ENCODE measurements at places on chromosomes 6 and 20. TPM values are rescaled to one million over a fixed set of nuclear protein-coding genes. Genes with fewer than 3 reads are reported as not detected.

DNA sequence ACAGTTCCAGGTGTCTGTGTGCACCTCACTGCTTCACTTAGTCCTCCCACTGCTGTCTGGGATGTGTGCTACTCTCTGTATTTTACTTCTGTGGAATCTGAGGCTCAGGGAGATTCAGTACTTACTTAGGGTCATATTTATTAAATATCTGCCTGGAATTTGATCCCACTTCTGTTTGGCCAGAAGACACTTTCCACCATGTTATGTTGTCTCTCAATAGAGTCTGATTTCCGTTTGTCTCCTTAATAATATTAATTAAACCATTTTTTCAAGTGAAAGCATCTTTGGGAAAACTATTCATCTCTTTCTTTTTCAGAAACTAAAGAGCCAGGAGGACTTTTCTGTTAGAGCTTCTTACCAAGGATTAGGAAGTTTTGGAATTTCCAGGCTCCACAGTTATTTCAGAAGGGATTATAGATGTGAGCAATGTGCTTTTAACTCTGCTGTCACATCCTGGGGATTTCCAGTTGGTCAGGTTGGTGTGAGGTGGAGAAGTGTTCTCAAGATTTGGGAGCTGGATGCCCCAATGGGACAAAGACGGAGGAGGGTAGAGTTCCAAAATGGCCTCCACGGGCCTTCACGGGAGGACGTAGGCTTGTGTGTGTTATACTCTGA is 156.8 kb upstream of the RALGAPA2 start:
- no peak overlapping the region for H3K27ac ChIP-seq
- H3K4me1 ChIP-seq: no peaks in the 10 kb centered on the region
- H3K27me3 ChIP-seq: no peaks in the 10 kb centered on the region
- no peak overlapping the region for H3K4me3 ChIP-seq

GRCh38 chr20:21618759-21619416 is 86.6 kb upstream of the PAX1 start:
- no peak overlapping the region for H3K4me3 ChIP-seq
- DNase-seq: no peak
- no peak overlapping the region for H3K27ac ChIP-seq
- no peaks in the 10 kb centered on the region for H3K36me3 ChIP-seq

DNA sequence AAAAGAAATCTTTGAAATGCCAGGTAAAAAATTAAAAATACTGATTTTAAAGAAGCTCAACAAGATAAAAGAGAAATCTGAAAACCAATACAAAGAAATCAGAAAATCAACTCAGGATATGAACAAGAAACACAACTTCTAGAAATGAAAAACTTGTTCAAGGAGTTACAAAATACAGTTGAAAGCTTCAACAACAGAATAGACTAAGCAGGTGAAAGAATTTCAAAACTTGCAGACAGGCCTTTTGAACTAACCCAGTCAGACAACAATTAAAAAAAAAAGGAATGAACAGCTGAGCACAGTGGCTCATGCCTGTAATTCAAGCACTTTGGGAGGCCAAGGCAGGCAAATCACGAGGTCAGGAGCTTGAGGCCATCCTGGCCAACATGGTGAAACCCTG is 57.8 kb downstream of the PDSS2 start:
- H3K4me1 ChIP-seq: no peaks in the 10 kb centered on the region
- H3K27ac ChIP-seq: no peak overlapping the region
- peaks cover 3% of the 10 kb centered on the region for H3K36me3 ChIP-seq
- no peaks in the 10 kb centered on the region for H3K27me3 ChIP-seq
- DNase-seq: no peak

- no peaks in the 10 kb centered on the region for H3K36me3 ChIP-seq
- no peaks in the 10 kb centered on the region for H3K27me3 ChIP-seq
- no peaks in the 10 kb centered on the region for H3K4me1 ChIP-seq
These were observed 310.9 kb downstream of the CDH4 start for GRCh38 chr20:61562897-61563504.

DNA sequence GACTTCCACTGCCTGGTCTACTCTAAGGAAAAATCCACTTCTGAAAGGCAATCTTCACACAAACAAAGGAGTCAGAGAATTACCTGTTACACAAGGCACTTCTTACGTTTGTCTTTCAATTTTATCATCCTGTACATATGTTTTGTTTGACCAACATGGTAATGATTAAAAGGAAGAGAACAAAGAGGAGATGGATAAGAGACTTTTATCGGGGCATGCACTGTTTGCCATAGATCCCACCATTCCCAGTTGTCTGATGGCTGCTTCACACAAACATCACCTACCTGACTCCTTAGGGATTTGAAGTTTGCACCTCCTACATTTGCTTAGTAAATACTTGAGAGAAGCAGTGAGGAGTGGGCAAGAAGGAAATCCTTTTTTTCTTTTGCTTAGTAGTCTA is 87.1 kb downstream of the BFSP1 start:
- H3K27ac ChIP-seq: no peak overlapping the region
- H3K4me3 ChIP-seq: no peak overlapping the region
- no peaks in the 10 kb centered on the region for H3K36me3 ChIP-seq
- no peaks in the 10 kb centered on the region for H3K27me3 ChIP-seq
- no peaks in the 10 kb centered on the region for H3K4me1 ChIP-seq

DNA sequence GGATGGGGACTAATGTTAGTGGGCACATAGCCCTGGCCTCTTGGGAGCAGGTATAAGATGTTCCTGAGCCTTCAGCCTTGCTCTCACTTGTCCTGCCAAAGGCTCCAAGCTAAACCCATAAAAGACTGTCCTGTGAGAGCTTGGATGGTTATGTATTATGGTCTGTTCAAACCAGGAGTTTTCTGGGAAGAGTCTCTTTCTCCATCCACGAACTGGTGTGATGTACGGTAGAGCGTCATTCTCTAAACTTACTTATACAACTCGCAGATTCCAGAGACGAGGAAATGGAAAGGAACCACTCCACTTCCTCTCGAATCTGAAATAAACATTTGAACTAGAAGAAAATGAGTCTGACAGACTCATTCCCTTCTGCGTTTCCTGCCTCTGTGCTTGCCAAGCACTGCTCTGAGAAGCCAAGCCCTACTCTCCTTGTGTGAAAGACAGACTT is 5.3 kb downstream of the SOBP start:
- H3K36me3 ChIP-seq: no peaks in the 10 kb centered on the region
- H3K27me3 ChIP-seq: no peaks in the 10 kb centered on the region
- no peak for DNase-seq
- no peak overlapping the region for H3K4me3 ChIP-seq
- peak overlapping the region; percentile 89 for H3K27ac ChIP-seq
- peaks cover 1% of the 10 kb centered on the region for H3K4me1 ChIP-seq

GRCh38 chr6:53326372-53327016 is 22.3 kb downstream of the ELOVL5 start:
- DNase-seq: peak; percentile 73
- peaks cover 7% of the 10 kb centered on the region for H3K4me1 ChIP-seq
- H3K36me3 ChIP-seq: no peaks in the 10 kb centered on the region
- H3K4me3 ChIP-seq: no peak overlapping the region

- H3K4me1 ChIP-seq: no peaks in the 10 kb centered on the region
- H3K4me3 ChIP-seq: no peak overlapping the region
- no peaks in the 10 kb centered on the region for H3K27me3 ChIP-seq
- H3K36me3 ChIP-seq: no peaks in the 10 kb centered on the region
- no peak for DNase-seq
- no peak overlapping the region for H3K27ac ChIP-seq
These were observed 109.9 kb upstream of the FOXC1 start for GRCh38 chr6:1499777-1500176.

- no peaks in the 10 kb centered on the region for H3K4me1 ChIP-seq
- H3K36me3 ChIP-seq: no peaks in the 10 kb centered on the region
- no peak overlapping the region for H3K27ac ChIP-seq
- DNase-seq: no peak
- no peaks in the 10 kb centered on the region for H3K27me3 ChIP-seq
These were observed 97.4 kb downstream of the THBS2 start for GRCh38 chr6:169156108-169156792.

GRCh38 chr20:46895906-46896242 is 1.2 kb downstream of the EYA2 start:
- no peaks in the 10 kb centered on the region for H3K27me3 ChIP-seq
- DNase-seq: no peak
- peak overlapping the region; percentile 57 for H3K4me3 ChIP-seq
- no peak overlapping the region for H3K27ac ChIP-seq

DNA sequence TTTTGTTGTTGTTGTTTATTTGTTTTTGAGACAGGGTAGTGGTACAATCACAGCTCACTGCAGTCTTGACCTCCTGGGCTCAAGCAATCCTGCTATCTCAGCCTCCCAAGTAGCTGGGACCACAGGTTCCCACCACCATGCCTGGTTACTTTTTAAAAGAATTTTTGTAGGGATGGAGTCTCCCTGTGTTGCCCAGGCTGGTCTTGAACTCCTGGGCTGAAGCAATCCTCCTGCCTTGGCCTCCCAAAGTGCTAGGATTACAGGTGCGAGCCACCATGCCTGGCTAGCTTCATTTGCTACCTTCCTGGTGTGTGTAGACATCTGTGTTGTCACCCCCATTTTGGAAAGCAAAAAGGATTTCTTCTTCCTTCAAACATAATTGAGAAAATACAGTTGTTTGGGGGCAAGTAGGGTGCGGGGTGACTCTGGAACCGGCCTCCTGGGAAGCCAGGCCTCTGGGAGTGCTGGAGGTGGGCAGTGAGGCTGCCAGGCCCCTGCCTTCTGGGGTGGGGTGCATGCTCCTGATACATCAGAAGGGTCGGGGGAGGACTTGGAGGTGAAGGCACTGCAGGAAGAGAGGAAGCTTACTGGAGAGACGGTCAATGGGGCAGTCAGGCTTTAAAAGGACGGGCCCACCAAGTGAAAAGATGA is 28.4 kb downstream of the SYNJ2 start:
- H3K4me1 ChIP-seq: no peaks in the 10 kb centered on the region
- no peak overlapping the region for H3K27ac ChIP-seq
- no peak overlapping the region for H3K4me3 ChIP-seq
- H3K36me3 ChIP-seq: no peaks in the 10 kb centered on the region

DNA sequence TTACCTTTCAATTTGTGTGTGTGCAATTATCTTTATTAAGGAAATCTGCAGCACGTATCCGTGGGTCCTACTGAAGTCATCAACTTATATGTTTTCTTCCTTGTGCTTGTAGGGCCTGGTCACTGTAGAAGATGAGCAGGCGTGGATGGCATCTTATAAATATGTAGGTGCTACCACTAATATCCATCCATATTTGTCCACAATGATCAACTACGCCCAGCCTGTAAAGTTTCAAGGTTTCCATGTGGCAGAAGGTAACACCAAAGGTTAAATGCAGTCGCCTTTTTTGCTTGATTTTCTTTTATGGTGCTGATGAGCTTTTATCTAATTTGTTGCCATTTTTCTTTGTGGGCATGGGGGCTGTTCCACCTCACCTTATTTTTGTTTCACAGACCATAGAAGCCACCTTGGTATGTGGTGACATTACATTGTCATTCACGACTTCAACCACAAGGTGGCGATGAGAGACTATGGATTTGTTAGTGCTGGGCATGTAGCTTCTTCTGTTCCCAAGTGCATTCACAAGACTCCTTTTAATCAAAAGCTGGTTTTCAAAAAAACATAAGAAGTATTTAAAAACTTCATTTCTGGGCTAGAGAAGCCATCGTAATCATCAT is 106.5 kb upstream of the LAMP5 start:
- no peak overlapping the region for H3K4me3 ChIP-seq
- H3K27me3 ChIP-seq: no peaks in the 10 kb centered on the region
- DNase-seq: peak; percentile 47
- no peaks in the 10 kb centered on the region for H3K4me1 ChIP-seq
- H3K27ac ChIP-seq: no peak overlapping the region
- H3K36me3 ChIP-seq: peaks cover 3% of the 10 kb centered on the region

GRCh38 chr6:135228486-135228885 is 47.4 kb downstream of the MYB start:
- H3K4me1 ChIP-seq: no peaks in the 10 kb centered on the region
- H3K27ac ChIP-seq: no peak overlapping the region
- no peaks in the 10 kb centered on the region for H3K36me3 ChIP-seq
- no peak overlapping the region for H3K4me3 ChIP-seq
- DNase-seq: no peak

DNA sequence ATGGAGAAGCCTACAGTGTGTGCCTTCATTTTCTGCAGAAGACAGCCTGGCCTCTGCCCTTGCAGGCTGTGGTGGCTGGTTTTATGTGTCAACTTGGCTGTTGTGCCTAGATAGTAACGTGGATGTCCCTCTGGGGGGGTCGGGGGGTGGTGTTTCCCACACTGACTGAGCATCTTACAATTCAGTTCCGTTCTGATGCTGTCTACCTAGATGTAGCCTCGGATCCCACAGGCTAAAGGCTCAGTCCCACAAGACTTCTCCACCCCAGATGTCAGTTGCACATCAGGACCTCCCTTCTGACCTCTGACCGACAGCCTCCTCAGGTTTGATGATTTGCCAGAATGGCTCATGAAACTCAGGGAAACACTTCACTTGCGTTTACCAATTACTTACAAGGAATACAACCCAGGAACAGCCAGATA is 4.4 kb downstream of the PYGB start:
- no peaks in the 10 kb centered on the region for H3K4me1 ChIP-seq
- no peak for DNase-seq
- no peaks in the 10 kb centered on the region for H3K27me3 ChIP-seq
- no peak overlapping the region for H3K4me3 ChIP-seq

- no peaks in the 10 kb centered on the region for H3K36me3 ChIP-seq
- no peaks in the 10 kb centered on the region for H3K4me1 ChIP-seq
- no peaks in the 10 kb centered on the region for H3K27me3 ChIP-seq
These were observed 442.1 kb downstream of the BCKDHB start for GRCh38 chr6:80548532-80548931.

DNA sequence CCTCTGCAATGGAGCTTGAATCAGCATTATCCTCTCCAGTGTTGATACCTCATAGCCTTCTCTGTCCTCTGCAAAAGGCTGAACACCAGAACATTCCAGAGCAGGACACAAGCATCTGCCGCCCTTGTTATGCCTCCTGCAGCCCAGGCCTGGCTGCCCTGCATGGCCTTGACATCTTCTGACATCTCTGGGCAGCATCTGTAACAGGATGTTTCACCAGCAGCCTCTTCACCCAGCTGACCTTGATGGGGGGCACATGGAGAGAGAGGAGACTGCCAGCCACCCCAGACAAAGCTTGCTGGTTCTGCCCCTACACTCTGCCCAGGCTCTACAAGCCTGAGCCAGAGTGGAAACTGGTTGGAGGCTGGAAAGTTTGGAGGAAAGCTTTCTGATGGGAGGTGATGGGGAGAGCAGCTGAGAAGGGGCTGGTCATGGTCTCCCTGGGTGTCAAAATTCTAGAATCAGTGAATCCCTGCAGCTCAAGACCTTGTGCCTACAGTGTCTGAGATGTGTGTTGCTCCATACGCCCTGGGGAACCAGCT is 145.1 kb downstream of the MRPL14 start:
- DNase-seq: no peak
- no peaks in the 10 kb centered on the region for H3K27me3 ChIP-seq
- no peak overlapping the region for H3K27ac ChIP-seq
- no peaks in the 10 kb centered on the region for H3K4me1 ChIP-seq
- H3K36me3 ChIP-seq: no peaks in the 10 kb centered on the region

Gene GCNT2
- total RNA-seq: 14.6 TPM

Gene BLOC1S5
- total RNA-seq: 11.6 TPM

Gene TRIM10
- total RNA-seq: not detected

Gene COQ3
- total RNA-seq: 2.4 TPM

Gene MMP24
- total RNA-seq: 0.52 TPM

Gene TP53INP2
- 29.7 TPM for total RNA-seq

Gene PRKN
- total RNA-seq: 9.0 TPM

Gene CST7
- total RNA-seq: 3.1 TPM

Gene FNDC1
- 2.5 TPM for total RNA-seq

Gene CLPSL2
- not detected for total RNA-seq

Measured in aorta (tissue), 5 donors.